ENCODE measurements at places on chromosomes 13 and 19.

- DNase-seq, result no peak
These were observed 24.9 kb downstream of the PCID2 start for GRCh38 chr13:113183450-113184129.

- DNase-seq, result no peak
These were observed 104.4 kb downstream of the DNAJC15 start for GRCh38 chr13:43127827-43128226.

DNA sequence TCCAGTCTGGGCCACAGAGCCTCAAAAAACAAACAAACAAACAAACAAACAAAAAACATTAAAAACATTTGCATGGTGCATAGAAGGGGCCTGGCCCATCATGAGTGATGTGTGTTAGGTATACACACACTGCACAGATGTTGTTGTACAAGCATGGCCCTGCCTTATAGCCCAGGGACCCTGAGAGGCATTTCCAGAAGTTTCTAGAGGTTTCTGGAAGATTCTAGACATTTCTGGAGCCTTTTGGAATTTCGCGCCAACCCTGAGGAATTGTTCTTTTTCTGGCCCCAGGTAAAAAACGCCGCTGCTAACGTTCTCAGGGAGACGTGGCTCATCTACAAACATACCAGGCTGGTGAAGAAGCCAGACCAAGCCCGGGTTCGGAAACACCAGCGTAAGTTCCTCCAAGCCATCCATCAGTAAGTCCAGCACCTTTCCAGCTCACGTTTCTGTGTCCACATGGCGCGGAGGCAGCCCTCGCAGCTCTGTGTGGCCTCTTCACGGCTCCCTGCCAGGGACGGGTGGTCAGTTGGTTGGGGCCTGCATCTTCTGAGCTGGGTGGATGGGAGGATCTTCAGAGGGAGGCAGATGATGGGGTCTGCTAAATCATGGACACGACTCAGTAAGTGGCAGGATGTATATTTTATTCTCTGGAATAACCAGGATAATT, 18.4 kb upstream of the ARRDC2 start:
- no peak for DNase-seq

GRCh38 chr19:33458171-33458633, 63.4 kb downstream of the PEPD start:
- DNase-seq, result no peak

GRCh38 chr13:43357564-43357963, 334.2 kb downstream of the DNAJC15 start:
- DNase-seq, result no peak

GRCh38 chr19:10553087-10553667, 9.5 kb downstream of the ATG4D start:
- no peak for DNase-seq

- no peak for DNase-seq
These were observed 12.6 kb upstream of the URAD start for GRCh38 chr13:28001049-28001448.

- no peak for DNase-seq
These were observed 16.0 kb downstream of the MYO1F start for GRCh38 chr19:8561075-8561764.

DNA sequence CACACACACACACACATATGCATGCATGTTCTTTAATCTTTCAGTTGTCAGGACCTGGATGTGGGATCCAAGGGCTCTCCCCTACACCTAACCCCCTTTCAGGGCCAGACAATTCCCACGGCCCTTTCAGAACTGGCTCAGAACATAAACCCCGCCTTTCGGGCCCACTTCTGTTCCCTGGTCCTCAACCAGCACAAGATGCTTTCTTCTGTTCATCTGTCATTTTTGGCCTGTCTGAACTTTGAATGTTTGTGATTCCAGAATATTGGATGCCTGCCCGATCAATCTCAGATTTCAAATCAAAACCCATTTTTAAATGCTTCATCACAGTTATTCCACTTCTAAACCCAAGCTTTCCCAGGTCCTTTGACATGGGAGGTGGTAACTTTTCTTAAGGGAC, 167.3 kb downstream of the USP12 start:
- no peak for DNase-seq

- no peak for DNase-seq
These were observed 181.2 kb downstream of the FGF9 start for GRCh38 chr13:21852043-21852442.

DNA sequence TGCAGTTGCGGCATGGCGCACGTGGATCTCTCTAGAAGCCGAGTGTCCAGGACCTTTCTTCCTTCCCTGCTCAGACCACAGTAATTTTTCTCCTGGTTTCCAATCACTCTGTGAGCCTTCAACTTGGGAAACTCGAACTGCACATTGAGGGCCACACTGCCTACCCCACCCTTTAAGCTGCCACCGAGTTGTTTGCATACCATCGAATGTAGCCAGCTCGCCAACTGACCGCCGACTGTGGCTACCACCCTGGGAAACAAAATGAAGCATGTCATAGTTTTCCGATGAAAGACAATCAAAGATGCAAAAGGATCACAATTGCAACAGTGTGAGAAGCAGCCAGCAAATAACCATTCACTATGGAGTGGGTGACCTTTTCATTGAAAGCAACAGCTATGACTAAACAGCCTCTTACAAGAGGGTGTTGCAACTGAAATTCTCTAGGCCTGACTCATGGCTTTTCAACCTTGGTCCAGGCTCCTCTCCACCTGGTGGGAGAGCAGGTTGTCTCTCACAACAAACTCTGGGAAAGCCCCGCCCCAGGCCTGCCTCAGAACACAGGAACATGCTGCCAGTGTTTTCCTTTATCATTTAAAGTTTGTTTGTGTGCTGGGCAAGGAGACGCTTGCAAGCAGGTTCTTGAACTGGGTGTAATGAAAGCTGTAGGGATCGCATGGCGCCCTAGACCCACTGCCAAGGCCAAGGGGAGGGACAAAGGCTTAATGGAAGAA, 141.7 kb upstream of the SERP2 start:
- no peak for DNase-seq

GRCh38 chr19:12828494-12828893, 5.9 kb downstream of the RTBDN start:
- DNase-seq, result no peak

- DNase-seq, result no peak
These were observed 15.2 kb downstream of the CBY2 start for GRCh38 chr13:45717349-45717748.

DNA sequence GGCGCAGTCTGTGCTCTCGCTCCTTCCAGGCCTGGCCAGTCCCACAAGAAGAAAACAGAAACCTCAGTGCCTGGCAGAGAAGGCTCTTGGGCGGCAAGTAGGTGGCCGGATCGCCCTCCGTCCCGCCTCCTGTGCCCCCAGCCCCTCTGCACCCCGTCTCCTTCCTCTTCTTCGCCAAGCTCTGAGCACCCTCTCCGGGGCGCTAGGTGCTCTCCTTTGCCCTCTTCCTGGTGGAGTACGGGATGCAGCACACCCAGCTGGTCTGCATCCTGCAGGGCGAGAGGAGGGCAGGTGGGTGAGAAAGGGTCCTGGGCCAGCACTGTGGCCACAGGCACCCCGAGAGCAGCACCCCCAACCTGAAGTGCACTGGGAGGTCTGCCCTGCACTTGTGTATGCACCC, 17.3 kb downstream of the C13orf46 start:
- no peak for DNase-seq

- no peak for DNase-seq
These were observed 312.1 kb upstream of the PCDH20 start for GRCh38 chr13:61727767-61728166.

DNA sequence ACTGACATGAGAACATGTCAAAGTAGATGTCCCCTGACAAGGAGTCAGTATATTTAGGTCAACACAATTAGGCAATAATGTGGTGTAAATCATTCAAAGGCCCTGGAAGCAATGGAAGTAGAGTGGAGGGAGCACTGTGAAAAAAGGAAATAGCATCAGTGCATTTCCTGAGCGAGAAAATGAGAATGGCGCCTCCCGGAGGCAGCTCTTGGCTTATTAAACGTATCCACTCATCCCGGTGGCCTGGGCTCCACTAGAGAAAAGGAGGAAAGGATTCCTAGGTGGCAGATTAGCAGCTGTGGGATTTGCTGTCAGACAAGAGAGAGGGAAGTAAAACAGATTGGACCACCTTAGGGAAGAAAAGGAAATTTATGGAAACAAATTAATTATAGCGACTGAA, 173.7 kb upstream of the TMTC4 start:
- DNase-seq, result no peak

DNA sequence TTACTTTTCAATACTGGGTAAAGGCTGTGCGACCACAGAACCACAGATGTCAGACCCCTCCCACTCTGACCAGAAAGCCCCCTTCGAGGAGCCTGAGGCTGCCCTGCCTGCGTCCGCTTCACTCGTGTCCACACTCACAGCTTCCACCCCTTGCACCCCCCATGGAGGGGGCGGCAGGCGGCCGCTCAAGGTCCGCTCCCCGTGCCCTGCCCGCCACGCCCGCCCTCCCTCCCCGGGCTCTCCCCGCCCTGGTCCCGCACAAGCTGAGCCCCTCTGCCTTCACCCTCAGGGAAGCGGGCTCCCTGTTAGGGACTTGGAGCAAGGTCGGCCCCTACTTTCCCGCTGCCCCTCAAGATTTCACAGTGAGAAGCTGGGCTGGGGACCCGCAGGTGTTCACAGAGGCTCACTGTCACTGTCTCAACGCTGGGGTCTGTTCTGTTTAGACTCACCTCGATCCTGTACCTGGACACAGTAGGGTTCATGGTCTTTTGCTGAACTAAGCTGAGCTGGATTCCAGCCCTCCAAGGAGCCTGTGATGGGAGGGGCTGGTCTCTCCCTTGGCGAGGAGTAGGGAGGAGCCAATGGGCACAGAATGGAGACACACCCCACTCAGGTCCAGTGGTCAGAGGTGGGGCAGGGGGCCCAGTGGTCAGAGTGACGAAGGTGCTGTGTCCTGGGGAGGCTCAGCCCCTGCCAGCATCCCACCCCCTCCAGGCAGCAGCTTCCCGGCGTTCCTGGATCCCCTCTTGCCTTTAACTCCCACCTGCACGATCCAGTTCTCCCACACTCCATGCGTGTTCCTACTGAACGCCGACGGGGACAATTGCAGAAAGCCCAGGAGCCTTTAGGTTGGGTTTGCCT, 69.5 kb downstream of the SPACA7 start:
- no peak for DNase-seq

- no peak for DNase-seq
These were observed 6.9 kb downstream of the ZNF787 start for GRCh38 chr19:56114051-56114777.

DNA sequence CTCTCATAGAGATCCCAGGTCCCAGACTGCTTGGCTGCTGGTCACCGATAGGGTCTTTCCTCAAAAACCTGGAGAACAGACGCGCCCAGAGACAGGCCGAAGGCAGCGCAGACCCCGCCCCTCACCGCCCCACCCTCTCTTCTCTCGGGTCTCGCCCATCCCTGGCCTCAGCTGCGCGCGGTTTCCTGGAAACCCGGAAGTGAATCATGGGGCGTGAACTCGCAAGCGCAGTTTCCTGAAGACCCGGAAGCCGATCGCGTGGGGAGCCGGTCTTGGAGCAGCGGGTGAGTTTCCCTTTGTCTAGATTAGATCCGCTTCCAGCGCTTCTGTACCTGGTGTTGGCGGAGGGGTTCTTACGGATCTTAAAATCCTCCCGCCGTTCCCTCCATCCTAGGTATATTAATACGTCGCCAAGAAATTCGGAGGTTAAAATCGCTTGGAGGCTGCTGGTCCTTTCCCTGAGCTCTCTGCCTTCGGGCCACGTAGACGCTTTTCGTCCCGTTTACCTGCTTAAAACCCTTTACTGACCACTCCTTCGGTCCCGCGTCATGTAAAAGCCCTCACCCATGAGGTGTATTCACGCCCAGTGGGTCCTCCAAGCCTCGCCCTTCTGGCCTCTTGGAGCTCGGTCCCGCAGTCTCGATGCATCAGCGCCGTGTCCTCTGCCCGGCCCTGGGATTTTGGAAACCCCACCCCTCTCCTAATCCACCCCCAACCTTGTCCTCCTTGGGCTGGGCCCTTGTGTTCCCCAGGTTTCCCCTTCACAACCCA, at the start of gene ZNF578:
TSS of gene ZNF578 (plus strand) at position 230 of the 771 bp plus-strand sequence. CDS start 48,293 bp downstream, outside the sequence.
- DNase-seq, result peak; percentile 41

DNA sequence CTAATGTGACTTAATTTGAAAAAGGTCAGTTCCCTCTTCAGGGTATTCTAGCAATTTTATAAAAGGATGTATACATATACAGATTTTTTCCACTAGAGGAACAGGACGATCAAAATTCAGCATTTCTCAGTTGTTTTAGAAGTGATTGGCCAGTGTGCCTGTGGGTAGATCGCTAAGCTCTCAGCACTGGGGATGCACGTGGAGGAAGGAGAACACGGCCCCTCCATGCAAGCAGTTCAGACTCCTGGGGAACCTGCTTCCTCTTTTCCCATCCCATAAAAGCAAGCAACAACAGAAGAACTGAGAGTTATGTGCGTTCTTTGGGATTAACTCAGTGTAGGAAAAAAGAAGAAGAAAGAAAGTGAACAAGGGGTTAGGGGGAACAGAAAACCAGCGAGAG, 328.8 kb downstream of the FOXO1 start:
- no peak for DNase-seq

DNA sequence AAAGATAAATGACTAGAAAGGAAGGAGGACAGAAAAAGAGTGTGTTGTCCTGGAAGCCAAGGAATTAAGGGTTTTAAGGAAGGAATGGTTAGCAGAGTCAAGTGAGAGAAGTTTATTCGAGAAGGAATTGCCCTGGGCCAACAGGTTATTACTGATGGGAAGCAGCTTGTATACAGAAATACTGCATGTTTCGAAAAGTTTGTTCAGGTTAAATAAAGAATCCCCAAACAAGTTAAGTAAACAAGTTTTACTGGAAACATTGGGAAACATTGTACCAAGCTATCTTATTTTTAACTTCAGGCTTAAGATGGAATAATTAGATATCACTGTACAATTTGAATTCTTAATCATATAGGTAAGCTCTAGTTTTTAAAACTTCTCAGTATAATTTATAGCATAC, 28.2 kb upstream of the FBXL3 start:
- DNase-seq, result no peak

GRCh38 chr19:44765949-44766335, 11.7 kb upstream of the CBLC start:
- DNase-seq, result no peak

GRCh38 chr19:40511487-40511886, 44.7 kb downstream of the SPTBN4 start:
- no peak for DNase-seq

DNA sequence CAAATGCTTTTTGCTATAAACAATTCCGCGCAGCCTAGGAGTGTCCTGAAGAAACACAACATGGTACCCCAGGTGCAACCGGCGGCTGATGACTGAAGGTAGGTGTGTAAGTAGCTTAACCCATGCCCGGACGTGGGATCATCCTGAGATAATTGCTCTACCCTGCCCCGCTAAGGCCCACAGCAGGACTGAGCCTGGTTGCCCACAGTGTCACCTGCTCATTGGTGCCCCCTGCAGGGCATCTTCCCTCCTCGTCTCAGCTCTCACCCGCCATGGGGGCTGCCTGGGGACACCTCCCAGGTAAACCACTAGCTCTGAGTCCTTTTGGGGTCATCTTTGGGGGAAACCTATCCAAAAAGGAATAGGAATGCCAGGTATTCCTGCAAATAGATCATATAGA, 22.3 kb downstream of the TMEM161A start:
- no peak for DNase-seq

GRCh38 chr13:31209172-31209840, 9.5 kb downstream of the B3GLCT start:
- DNase-seq, result no peak

- DNase-seq, result no peak
These were observed 1.2 kb upstream of the ZNF579 start for GRCh38 chr19:55581823-55582223.
